Activated CD8-positive, alpha-beta memory T cell treated with anti-CD3 and anti-CD28 coated beads for 48 hours (primary cell): ENCODE measurements at places on chromosomes 4 and X.

DNA sequence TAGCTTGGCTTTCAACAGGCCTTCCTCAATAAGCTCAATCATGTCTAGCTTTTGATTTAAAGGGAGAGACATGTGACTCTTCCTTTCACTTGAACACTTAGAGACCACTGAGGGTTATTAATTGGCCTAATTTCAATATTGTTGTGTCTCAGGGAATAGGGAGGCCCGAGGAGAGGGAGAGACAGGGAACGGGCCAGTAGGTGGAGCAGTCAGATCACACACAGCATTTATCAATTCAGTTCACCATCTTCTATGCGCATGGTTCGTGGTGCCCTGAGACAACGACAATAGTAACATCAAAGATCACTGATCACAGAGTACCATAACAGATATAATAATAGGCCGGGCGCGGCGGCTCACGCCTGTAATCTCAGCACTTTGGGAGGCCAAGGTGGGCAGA lies 17.8 kb downstream of the ZNF81 start:
- DNase-seq = no peak

- DNase-seq = no peak
These were observed 5.1 kb downstream of the CXCL9 start for GRCh38 chr4:76002176-76002575.

DNA sequence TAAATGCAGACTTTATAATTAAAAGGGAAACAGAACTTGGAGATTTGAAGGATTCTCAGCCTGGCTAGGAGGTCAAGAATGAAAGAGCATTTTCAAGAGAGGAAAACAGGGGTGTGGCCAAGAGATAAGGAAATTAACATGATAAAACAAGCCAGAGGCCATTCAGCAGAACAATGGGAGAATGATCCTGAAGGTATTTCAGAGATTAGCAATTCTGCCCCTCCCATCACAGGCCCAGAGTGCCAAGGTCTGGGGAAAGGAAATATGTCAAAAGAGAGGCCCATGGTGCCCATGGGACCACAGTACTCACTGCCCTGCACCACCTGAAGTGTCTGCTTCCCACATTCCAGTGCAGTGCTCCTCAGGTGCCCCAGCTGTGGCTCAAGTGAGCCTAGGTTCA lies 188.5 kb upstream of the STS start:
- DNase-seq = no peak

DNA sequence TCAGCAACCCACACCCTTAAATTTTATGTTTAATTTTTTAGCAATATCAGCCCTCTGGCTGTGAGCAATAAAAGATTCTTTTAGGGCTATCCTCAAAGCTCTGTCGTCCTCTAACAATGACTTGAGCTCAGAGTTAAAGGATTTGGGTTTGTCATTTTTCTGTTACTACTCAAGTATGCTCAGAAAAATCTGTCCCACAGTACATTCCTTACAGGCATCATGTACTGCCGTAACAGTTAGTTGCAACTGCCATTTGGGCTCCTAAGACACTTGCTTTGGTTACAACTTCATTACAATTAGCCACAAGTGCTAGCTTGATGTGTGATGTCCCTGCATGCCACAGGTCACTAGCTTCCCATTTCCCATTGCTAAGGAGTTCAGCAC lies 33.2 kb downstream of the COQ2 start:
- DNase-seq = no peak

- no peak for DNase-seq
These were observed 143.9 kb downstream of the SCFD2 start for GRCh38 chr4:53221832-53222480.

DNA sequence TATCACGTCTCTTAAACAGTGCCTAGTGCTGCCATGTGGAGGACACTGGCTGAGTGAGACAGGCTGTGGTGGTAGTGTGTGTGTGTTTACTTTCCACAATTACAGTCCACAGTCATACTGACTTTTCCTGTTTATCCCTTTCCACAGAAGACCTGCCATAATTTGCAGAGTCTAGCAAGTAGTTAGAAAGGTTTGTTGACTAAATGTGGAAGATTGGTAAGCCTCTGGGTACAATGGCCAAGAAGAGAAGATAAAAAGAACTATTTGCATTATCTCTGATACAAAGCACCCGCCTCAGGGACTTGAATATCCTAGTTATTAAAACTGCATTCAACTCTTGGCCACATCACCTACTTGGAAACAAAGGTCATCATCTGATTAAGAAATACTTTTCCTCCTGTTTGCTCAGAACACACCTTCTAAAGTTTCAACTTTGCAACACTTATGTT lies 89.1 kb downstream of the FAM13A start:
- DNase-seq = no peak

DNA sequence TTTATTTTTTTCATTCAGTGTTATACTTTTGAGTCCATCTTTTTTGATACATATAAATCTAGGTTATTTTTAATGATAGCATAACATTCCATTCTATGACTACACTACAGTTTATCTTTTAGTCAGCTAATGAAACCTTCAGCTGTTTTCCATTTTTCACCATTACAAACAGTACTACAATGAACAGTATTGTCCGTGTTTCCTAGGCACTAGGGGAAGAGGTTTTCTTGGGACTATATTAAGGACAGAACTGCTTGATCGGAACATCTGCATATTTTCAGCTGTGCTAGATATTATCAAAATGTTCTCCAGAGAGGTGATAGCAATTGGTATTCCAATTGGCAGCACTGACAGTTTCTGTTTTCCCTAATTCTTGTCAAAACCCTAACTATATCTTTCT lies 44.3 kb upstream of the HCCS start:
- DNase-seq = no peak

DNA sequence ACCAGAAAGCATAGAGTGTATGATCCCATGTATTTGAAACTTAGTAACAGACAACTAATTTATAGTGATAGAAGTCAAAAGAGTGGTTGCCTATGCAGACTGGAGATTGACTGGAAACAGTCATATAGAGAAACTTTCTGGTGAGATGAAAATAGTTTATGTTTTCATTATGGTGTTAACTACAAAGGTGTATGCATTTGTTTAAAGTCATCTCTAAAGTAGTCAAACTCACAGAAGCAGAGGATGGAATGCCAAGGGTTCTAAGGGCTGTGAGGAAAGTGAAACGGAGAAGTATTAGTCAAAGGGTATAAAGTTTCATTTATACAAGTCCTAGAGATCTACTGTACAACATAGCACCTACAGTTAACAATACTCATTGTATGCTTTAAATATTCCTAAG lies 45.8 kb downstream of the ENOX2 start:
- no peak for DNase-seq

DNA sequence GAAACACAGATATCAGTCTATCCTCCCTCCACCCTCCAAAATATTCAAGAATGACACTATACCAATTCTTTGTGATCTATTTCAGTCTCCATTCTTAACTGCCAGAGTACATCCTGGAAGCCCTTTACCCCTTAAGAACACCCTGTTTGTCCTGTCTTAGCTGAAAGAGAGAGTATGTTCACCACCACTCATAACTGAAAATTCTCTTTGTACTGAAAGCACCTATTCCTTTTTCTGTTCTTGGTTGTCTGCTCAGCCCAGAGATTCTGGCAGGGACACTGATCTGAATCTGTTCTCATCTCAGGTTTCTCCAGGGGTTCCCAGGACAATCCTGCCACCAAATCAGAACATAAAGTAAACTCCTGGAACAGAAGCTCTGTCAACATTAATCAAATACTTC lies 25.4 kb upstream of the EREG start:
- DNase-seq = no peak

GRCh38 chr4:151417766-151418376 lies 8.9 kb downstream of the FHIP1A start:
- no peak for DNase-seq

DNA sequence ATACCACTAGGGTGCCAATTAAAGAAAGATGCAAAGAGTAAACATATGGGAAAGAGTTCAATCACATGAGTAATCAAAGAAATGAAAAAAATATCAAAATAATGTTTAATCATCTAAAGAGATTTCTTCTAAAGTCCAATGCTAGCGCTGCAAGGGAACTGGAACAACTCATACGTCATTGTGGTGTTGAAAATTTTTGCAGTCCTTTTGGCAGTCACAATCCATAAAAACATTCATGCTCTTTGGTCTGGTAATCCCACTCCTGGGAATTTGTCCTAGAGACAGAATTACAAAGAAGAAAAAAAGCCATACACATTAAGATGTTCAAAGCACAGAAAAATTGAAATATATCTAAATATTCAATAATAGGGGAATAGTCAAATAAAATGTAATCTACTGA lies 4.6 kb downstream of the P2RY4 start:
- no peak for DNase-seq

- DNase-seq = no peak
These were observed 2039.9 kb upstream of the TENM3 start for GRCh38 chr4:180203349-180203748.

DNA sequence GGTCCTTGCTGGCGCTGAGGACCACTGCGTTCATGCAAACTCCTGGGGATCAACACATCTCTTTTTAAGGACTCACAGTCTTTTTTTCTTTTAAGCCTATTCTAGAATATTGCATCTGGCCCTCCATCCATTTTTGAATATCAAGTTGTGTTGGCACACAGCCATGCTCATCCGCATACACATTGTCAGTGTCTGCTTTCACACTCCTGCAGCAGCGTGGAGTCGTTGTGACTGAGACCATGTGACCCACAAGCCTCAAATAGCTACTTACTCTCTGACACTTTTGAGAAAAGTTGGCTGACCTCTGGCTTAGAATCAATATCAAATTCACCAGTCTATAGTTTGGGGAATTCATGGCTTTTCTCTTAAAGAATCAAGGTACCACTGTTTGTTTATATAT lies 191.8 kb upstream of the S100G start:
- DNase-seq = no peak

DNA sequence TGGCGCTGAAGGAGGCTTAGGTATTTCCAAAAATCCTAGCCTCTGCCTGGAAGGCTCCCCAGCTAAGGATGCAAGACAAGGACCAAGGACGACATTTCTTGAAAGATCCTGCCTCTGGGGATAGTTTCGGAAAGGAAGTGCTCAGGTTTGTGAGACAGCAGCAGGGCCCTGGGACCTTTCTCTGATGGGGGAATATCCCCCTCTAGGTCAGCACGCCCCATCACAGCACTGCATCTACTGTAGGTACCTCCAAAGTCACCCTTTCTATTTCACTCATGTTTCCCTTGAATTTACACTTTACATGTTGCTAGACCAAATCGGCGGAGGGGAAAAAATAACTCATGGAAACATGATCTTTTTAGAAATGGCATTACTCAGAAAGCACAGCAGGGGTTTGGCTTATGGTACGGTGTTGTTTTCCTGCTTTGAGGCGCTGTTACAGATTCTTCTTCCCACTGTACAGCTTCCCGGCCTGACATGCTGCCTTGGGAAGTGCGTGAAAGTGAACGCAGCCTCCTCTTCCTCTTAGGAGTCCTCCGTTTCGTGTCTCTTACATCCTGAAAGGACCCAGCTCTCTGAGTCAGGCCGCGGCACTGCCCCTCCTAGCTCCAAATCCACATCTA lies 77.2 kb upstream of the DHRSX start:
- no peak for DNase-seq

DNA sequence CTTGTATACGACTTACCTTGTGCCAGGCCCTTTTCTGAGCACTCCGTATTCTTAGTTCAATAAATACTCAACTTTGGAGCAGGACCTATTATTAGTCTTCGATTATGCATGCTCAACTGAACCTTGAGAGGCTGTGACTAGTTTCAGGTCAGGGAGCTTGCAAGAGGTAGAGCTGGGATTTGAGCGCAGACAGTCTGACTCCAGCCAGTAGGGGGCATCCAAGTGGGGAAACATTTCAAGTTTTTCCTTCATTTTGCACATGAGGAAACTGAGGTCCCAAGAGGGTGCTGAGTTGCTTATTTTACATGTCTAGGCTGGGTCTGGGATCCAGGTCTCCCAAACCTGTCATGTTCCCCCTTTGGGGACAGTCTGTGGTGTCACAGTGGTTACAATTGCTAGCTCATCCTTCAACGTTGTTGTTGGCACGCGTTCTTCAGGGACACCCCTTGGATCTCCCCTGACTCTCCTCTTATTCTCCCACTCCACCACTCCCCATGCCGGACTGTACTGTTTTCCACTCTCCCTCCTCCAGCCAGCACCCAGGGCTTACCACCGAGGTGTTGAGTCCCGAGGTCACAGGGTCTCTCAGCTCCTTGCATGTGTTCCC lies 6.7 kb upstream of the PRICKLE3 start:
- no peak for DNase-seq

DNA sequence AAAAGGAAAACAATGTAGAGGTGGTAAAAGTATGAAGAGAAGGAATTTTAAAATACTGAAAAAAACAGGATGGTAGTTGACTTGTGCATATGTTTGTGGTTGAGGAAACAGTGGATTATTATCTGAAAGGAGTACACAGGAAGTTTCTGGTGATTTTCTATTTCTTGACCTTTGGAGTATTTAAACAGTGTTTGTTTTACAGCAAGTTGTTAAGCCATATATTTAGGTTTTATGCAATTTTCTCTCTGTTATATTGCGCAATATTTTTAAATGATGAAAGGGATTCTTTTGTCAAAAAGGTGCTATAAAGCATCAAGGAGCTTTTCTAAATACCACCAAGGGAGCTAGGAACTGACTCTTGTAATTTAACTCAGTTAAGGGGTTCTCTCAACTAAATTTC lies 343.1 kb upstream of the MAOA start:
- DNase-seq = no peak

DNA sequence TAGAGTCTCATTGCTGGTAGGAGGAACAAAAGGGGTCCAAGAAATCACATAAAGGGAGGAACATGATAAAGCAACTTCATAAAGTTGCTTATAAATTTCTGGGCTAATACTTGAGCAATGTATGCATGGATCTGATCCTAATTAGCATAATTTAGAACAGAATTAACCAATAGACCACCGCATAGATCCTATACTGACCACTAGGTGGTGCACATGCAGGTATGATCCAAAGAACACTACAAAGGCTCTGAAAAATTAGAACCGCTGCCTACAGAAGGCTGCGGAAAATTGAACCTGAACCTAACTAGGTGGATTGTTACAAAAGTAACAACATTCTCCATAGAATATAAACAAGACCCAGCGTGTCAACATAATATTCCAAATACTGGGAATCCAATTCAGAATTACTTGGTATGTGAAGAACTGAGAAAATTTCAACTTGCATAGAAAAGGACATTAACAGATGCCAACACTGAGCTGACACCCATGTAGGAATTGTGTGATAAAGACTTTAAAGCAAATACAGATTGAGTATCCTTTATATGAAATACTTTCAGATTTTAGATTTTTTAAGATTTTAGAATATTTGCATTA lies 23.3 kb downstream of the BRCC3 start:
- no peak for DNase-seq

DNA sequence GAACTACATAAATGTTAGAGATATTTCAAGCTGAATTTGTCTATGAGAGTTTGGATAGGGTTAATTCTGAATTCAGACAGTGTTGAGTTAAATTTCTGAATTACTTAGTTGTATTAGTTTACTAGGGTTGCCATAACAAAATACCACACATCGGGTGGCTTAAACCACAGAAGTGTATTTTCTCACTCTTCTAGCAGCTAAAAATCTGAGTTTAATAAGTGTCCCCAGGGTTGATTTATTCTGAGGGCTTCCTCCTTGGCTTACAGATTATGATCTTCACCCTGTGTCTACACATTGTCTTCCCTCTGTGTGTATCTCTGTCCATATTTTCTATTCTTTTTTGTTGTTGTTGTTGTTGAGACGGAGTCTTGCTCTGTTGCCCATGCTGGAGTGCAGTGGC lies 318.6 kb downstream of the PACRGL start:
- no peak for DNase-seq
